ENCODE measurements at places on chromosomes 7 and 10.

GRCh38 chr7:152081088-152081487 lies 55.6 kb downstream of the GALNT11 start:
- DNase-seq = no peak

- DNase-seq = no peak
Observed at GRCh38 chr10:126979311-126979710, 74.1 kb downstream of the DOCK1 start.

- no peak for DNase-seq
Observed at GRCh38 chr7:77262316-77262715, 62.7 kb upstream of the FGL2 start.

- no peak for DNase-seq
Observed at GRCh38 chr10:119668461-119668860, 17.3 kb downstream of the BAG3 start.

Data from IMR-90 (cell line).